ENCODE measurements at places on chromosomes 4 and X.

- no peak for DNase-seq
- no peaks in the 10 kb centered on the region for H3K27me3 ChIP-seq
- no peaks in the 10 kb centered on the region for H3K36me3 ChIP-seq
- H3K4me1 ChIP-seq: no peaks in the 10 kb centered on the region
- no peak overlapping the region for H3K4me3 ChIP-seq
- no peak overlapping the region for H3K27ac ChIP-seq
Observed at GRCh38 chrX:112612558-112612957, 67.2 kb downstream of the LHFPL1 start.

GRCh38 chrX:123610915-123611314 is 121.9 kb downstream of the THOC2 start:
- H3K4me1 ChIP-seq: no peaks in the 10 kb centered on the region
- DNase-seq: no peak
- H3K36me3 ChIP-seq: peaks cover 55% of the 10 kb centered on the region
- H3K4me3 ChIP-seq: no peak overlapping the region
- H3K27me3 ChIP-seq: no peaks in the 10 kb centered on the region

DNA sequence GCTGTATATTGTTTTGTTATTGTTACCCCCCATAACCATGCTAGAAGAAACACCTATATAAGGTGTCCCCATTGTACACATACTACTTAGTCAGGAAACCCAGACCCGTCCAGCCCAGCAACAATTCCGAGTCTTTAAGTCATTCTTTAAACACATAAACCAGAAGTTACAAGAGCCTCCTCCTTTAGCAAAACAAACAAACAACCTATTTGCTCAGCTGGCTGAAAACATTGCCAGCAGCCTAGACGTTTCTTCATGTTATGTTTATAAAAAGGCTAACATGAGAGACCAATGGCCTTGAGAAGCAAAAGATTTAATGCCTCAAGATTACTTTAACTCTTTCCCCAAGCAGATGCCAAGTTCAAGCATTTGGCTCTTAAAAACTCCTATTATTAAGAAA is 1.4 kb downstream of the ACOX3 start:
- H3K27me3 ChIP-seq: no peaks in the 10 kb centered on the region
- peak overlapping the region; percentile 92 for H3K4me3 ChIP-seq
- peaks cover 25% of the 10 kb centered on the region for H3K36me3 ChIP-seq
- H3K27ac ChIP-seq: no peak overlapping the region
- no peak for DNase-seq

- H3K4me3 ChIP-seq: no peak overlapping the region
- H3K4me1 ChIP-seq: peaks cover 16% of the 10 kb centered on the region
- no peaks in the 10 kb centered on the region for H3K36me3 ChIP-seq
Observed at GRCh38 chr4:3365871-3366842, 73.3 kb downstream of the RGS12 start.

- peak overlapping the region; percentile 22 for H3K27ac ChIP-seq
- no peaks in the 10 kb centered on the region for H3K36me3 ChIP-seq
- no peaks in the 10 kb centered on the region for H3K4me1 ChIP-seq
- H3K27me3 ChIP-seq: no peaks in the 10 kb centered on the region
- H3K4me3 ChIP-seq: no peak overlapping the region
- DNase-seq: no peak
Observed at GRCh38 chr4:182600093-182600492, 317.1 kb downstream of the DCTD start.

- no peak for DNase-seq
- H3K4me3 ChIP-seq: no peak overlapping the region
- H3K27me3 ChIP-seq: peaks cover 39% of the 10 kb centered on the region
- H3K4me1 ChIP-seq: no peaks in the 10 kb centered on the region
Observed at GRCh38 chr4:1177274-1178141, 5.1 kb upstream of the SPON2 start.

DNA sequence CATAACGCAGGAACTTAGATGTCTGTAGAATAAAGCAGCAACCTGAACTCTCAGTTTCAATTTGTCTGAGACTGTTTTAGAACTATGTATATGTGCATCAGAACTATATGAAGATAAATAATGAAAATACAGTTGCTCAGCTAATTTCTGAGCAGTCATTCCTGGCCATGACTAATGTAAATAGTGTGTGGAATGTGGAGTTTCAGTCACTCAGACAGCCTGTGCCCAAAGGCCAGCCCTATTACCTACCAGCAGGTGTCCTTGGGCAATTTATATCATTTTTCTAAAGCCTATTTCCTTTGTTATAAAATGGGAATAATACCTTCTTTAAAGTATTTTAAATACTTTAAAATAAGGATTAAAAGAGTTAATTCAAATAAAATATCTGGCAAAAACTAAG is 56.0 kb upstream of the RELL1 start:
- no peaks in the 10 kb centered on the region for H3K27me3 ChIP-seq
- H3K4me3 ChIP-seq: no peak overlapping the region
- no peaks in the 10 kb centered on the region for H3K36me3 ChIP-seq

- H3K27me3 ChIP-seq: no peaks in the 10 kb centered on the region
- H3K4me3 ChIP-seq: no peak overlapping the region
- no peak overlapping the region for H3K27ac ChIP-seq
Observed at GRCh38 chr4:75172551-75172950, 239.6 kb downstream of the PARM1 start.

DNA sequence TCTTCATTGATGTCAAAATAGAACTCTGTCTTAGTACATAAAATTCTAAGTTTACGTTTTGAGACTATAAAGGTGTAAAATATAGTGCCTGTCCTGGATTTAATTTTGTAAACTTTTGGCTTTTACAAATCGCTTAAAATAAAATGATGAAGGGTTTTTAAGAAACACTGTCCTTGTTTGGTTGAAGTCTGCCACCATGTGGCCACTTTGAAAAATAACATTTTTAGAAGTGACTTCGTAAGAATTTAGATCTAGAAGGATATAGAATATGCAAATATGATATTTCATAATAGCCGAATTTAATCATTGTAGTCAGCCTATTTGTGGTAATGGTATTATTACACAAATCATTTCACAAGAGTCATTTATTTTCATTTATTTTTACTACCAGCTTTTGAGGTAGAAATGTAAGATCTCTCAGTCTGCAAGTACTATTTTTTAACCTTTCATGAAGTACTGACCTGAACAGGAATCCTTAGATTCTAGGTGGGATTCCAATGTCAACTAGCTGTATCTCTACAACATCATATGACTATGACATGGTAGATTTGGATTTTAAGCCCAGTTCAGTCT is 31.0 kb upstream of the FAT4 start:
- no peak overlapping the region for H3K27ac ChIP-seq
- H3K4me3 ChIP-seq: no peak overlapping the region
- no peaks in the 10 kb centered on the region for H3K4me1 ChIP-seq
- DNase-seq: no peak

DNA sequence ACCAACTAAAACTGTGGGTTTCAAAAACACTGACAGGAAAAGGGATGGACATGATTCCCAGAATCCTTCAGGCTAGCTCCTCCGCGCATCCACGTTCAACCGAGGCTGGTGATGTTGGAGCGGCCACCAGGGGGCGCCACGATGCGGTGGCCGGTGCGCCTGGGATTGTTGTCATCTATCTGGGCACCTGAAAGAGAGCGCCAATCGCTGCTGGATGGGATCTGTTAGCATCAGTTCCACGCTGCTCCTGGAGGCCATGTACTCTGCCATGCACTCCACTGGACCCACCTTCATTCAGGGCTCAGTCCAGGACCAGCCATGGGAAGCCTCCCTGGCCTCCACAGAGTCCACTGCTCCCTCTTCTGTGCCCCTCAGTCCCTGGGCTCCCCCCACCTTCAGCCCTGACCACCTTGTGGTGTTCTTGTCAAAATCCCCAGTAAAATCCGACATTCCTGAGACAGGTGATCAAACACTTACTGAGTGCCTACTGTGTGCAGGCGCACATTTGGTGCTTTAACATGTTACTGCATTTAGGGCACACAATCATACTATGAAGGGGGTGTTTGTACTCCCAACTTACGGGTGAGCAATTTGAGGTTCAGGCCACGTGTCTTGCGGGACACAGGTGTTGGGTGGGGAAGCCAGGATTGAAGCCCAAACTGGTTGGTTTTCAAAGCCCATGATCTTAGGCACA is 71.1 kb downstream of the CRMP1 start:
- DNase-seq: peak; percentile 91
- no peak overlapping the region for H3K27ac ChIP-seq
- H3K36me3 ChIP-seq: peaks cover 82% of the 10 kb centered on the region
- no peaks in the 10 kb centered on the region for H3K4me1 ChIP-seq
- no peaks in the 10 kb centered on the region for H3K27me3 ChIP-seq
- no peak overlapping the region for H3K4me3 ChIP-seq

DNA sequence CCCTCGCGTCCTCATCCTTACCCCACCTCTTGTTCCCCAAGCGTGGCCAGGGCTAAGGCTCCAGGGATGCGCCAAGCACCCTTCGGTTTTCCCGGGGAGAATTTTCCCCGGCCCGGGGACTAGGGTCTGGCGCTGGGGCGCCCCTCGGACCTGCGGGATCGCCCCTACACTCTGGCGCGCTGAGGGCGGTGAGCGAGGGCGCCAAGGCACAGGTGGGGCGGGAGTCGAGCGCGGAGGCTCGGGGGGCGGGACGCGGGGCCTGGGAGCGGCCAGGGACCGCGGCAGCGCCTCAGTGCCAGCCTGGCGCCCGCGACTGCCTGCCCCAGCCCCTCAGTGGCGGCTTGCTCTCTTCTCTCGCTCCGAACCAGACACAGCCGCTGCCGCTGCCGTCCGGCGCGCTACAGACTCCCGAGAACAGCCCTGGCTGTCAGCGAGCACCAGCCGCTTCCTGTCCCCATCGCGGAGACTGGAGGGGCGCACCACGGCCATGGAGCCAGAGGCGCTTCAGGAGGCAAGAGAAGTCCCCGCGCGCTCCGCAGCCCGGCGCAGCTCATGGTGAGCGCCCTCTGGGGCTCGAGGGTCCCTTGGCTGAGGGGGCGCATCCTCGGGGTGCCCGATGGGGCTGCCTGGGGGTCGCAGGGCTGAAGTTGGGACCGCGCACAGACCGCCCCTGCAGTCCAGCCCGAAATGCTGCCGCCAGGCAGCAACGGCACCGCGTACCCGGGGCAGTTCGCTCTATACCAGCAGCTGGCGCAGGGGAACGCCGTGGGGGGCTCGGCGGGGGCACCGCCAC is at the start of gene DRD5:
TSS of gene DRD5 (plus strand) at position 292 of the 793 bp plus-strand sequence. CDS start at position 688, 396 bp downstream.
- H3K4me3 ChIP-seq: peak within 1 kb of the TSS; percentile 64
- no peak within 1 kb of the TSS for H3K27ac ChIP-seq
- DNase-seq: peak; percentile 87
- peaks cover 66% of the 10 kb centered on the region for H3K27me3 ChIP-seq
- H3K4me1 ChIP-seq: no peaks in the 10 kb centered on the region

DNA sequence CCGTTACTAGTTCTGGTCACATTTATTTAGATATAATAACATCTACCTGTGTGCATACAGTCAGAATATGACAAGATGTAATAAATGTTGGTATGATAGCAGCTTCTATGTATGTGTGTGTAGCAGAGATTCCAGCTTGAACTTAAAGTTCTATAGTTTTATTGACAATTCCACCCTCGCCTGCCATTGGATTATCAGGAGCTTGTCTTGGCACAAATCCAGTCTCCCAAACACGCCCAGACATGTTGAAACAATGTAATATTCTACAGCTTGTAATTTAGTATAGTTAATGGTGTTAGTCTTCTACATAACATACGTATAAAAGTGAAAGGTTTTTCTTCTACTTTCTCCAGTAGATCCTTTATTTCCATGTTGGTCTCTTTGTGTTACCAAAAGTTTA is 44.4 kb downstream of the BBS12 start:
- H3K4me1 ChIP-seq: no peaks in the 10 kb centered on the region
- H3K27ac ChIP-seq: no peak overlapping the region
- H3K36me3 ChIP-seq: no peaks in the 10 kb centered on the region
